ENCODE measurements at places on chromosomes 5 and 9. TPM values are rescaled to one million over a fixed set of nuclear protein-coding genes. Genes with fewer than 3 reads are reported as not detected.

Gene FBN2
- 0.84 TPM for total RNA-seq

Gene GFI1B
- not detected for total RNA-seq

DNA sequence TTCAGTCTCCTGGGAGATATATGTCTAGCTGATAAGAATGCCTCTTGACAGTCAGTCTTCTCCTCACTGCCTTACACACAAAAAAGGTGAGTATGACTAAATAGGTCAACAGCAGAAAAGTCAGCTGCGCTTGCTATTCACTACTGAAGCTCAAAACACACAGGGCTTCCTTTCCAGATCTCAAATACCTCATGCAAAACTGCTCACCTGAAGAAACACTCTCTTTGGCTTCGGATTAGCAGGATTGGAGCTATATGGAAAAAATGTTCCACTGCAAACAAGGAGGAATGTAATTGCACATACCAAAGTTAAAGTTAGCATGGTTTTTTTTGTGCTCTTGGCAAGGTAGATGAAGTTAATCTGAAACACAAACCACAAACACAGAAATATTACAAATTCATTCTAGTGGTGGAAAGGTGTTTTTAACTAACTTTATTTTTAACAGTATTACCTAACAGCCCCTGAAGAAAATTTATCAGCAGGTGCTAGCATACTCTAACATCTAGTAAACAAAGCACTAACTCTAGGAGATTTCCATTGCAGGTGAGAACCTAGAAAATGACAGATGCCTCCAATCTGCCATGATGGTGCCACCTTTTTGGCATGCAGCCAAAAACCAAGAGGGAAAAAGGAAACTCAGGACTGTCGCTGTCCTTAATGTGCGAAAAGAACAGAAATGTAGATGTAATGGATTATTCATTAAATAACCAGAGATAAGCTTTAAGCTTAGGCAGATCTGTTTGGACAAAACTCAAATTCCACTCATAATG, 31.8 kb downstream of the ERMP1 start:
- H3K4me1 ChIP-seq, result no peaks in the 10 kb centered on the region
- H3K27me3 ChIP-seq, result no peaks in the 10 kb centered on the region
- no peaks in the 10 kb centered on the region for H3K36me3 ChIP-seq
- H3K27ac ChIP-seq, result no peak overlapping the region
- no peak for DNase-seq
- no peak overlapping the region for H3K4me3 ChIP-seq

DNA sequence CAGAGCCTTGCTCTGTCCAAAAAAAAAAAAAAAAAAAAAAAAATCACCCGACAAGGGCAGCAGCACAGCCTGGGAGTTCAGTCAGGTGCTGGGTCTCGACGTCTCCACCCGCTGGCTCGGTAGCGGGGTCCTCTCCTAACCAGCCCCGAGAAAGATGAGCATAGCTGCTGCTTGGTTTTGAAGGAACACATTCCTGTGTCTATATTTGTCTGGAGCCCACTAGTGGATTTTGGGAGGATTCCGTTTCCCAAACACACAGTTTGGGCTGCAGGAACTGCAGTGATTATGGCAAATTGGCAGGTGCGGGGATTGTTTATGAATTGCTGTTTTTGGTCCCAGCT, 1.2 kb downstream of the OTULINL start:
- no peak for DNase-seq
- H3K27me3 ChIP-seq, result no peaks in the 10 kb centered on the region
- no peaks in the 10 kb centered on the region for H3K36me3 ChIP-seq
- no peak overlapping the region for H3K4me3 ChIP-seq
- peaks cover 13% of the 10 kb centered on the region for H3K4me1 ChIP-seq

DNA sequence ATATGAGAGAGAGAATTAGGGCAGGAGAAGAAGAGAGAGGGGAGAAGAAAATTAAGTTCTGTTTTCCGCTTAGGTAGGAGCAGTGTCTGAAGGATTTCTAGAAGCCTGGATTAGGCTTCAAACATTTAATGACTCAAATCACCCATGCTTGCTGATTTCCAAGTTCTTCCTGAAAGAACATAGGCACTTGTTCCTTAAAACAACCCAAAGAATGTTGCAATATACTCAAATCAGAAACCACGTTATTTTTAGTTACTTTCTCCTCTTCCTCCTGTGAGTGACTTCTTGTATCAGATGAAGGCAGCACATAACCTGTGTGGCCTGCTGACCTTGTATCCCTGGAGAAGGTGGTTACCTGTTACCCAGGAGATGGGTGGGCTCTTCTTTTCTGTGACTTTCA, 351.5 kb upstream of the KLF4 start:
- DNase-seq, result no peak
- no peak overlapping the region for H3K4me3 ChIP-seq
- H3K27me3 ChIP-seq, result no peaks in the 10 kb centered on the region
- H3K27ac ChIP-seq, result no peak overlapping the region

Gene SLCO6A1
- not detected for total RNA-seq

DNA sequence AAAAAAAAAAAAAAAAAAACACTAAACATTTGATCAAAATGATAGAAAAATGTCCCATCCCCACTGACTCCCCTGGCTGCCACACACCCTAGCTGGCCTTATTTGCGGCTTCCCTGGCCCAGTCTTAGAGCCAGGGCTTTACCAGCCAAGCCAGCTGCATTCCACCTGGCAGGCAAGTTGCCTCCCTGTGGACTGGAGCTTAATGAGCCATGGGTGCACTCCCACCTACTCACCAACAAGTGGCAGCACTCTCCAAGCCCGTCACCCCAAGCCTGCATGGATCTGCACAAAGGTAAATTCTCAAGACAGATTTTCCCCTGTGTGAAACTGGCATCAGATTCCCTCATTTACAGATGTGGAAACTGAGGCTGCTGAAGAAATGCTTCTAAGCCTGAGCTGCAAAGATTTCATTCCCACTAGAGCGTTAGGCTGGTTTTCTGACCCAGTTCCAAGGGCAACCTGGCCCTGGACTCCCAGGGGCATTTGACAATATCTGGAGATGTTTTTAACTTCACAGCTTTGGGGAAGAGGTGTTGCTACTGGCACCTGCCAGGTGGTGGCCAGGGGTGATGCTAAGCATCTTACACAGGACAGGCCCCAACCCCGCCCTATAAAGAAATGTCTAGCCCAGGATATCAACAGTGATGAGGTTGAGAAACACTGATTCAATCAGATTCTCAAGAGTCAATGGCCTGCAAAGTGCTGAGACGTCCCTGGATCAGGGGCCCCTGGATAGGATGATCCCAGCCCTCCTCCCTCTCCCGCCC, 21.9 kb upstream of the VDAC1 start:
- no peaks in the 10 kb centered on the region for H3K27me3 ChIP-seq
- H3K27ac ChIP-seq, result no peak overlapping the region
- no peaks in the 10 kb centered on the region for H3K4me1 ChIP-seq
- H3K4me3 ChIP-seq, result no peak overlapping the region

- DNase-seq, result no peak
- H3K27me3 ChIP-seq, result no peaks in the 10 kb centered on the region
- H3K36me3 ChIP-seq, result no peaks in the 10 kb centered on the region
- H3K4me3 ChIP-seq, result no peak overlapping the region
- H3K4me1 ChIP-seq, result no peaks in the 10 kb centered on the region
- no peak overlapping the region for H3K27ac ChIP-seq
These were observed 115.4 kb downstream of the ST8SIA4 start for GRCh38 chr5:100787648-100788047.

- no peak for DNase-seq
- no peak overlapping the region for H3K27ac ChIP-seq
- H3K4me3 ChIP-seq, result no peak overlapping the region
- H3K36me3 ChIP-seq, result peaks cover 8% of the 10 kb centered on the region
- H3K27me3 ChIP-seq, result no peaks in the 10 kb centered on the region
These were observed 10.1 kb upstream of the C1QTNF3 start for GRCh38 chr5:34053133-34053532.

DNA sequence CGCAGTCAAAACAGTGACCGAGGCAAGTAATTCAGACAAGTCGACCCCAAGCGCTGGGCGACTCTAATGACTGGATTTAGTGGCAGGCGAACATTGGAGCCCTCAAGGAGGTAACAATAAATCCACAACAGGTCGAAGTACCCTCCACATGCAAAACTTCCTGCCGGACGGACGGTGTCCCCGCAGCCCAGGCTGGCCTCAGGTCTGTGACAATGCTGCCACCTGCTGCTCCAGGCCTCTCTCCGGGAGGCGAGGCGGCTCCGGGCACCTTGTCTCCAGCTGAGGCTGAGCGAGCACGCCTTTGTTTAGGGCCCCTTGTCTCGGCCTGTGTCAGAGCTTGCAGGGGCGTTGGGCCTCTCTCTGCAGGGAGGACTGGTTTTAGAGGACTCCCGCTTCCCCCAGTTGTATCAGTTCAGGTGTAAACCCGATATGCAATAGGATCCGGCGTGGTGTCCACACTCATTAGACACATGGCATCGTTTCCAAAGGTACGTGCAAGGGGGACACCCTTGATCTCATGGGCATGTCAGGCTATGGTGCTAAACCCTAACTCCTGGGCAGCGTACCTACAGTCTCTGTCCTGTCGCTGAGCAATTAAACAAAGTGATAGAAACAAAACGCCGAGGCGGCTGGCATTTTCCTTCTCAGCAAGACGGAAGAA, 628.0 kb upstream of the ADAMTS16 start:
- no peak overlapping the region for H3K27ac ChIP-seq
- H3K4me3 ChIP-seq, result no peak overlapping the region
- no peaks in the 10 kb centered on the region for H3K4me1 ChIP-seq
- H3K27me3 ChIP-seq, result no peaks in the 10 kb centered on the region

DNA sequence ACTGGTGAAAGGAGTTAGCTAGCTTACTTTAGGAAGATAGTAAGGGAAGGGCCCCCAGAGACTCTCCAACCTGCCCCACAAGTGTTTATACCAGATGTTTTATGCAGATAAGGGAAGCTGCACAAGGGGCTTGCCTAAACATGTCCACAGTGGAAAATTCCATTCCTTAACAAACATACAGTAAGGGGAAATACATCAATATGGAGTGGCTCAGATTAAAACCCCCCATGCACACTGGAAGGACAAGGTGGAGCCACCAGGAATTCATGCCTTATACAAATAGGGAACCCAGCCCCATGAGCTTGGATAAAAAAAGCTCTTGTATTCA, 106.3 kb upstream of the GPBP1 start:
- no peak for DNase-seq
- H3K4me1 ChIP-seq, result no peaks in the 10 kb centered on the region
- H3K36me3 ChIP-seq, result no peaks in the 10 kb centered on the region
- H3K27ac ChIP-seq, result no peak overlapping the region
- H3K27me3 ChIP-seq, result no peaks in the 10 kb centered on the region

Gene ZNF367
- 18.1 TPM for total RNA-seq

Gene IRX1
- total RNA-seq, result not detected

- peak overlapping the region; percentile 75 for H3K27ac ChIP-seq
- no peak overlapping the region for H3K4me3 ChIP-seq
- peaks cover 28% of the 10 kb centered on the region for H3K4me1 ChIP-seq
- H3K27me3 ChIP-seq, result no peaks in the 10 kb centered on the region
These were observed 16.3 kb upstream of the SLC12A7 start for GRCh38 chr5:1127959-1128785.

DNA sequence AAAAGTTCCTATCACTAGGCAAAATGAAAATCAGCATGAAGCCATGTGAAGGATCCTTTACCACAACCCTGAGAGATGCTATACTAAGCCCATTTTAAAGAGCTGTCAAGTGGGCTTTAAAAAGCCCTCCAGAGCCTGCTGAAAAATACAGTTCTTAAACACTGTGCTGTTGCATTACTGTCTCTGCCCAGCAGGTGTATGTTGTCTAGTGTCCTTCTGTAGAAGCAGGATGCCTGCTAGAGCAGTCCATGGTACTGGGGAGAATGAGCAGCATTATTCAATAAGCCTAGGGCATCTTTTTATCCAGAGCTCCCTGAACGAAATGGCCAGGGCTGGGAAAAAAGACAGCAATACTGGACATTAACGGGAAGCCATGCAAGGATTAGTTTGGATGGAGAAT, 126.2 kb upstream of the PLCXD3 start:
- H3K27me3 ChIP-seq, result no peaks in the 10 kb centered on the region
- no peak overlapping the region for H3K27ac ChIP-seq
- no peak for DNase-seq
- no peaks in the 10 kb centered on the region for H3K36me3 ChIP-seq

- H3K4me3 ChIP-seq, result no peak overlapping the region
- peaks cover 68% of the 10 kb centered on the region for H3K36me3 ChIP-seq
- H3K27me3 ChIP-seq, result no peaks in the 10 kb centered on the region
- no peak for DNase-seq
These were observed 82.3 kb upstream of the EPB41L4B start for GRCh38 chr9:109403116-109403515.

GRCh38 chr9:2916382-2916985, 72.6 kb upstream of the PUM3 start:
- no peaks in the 10 kb centered on the region for H3K4me1 ChIP-seq
- no peak overlapping the region for H3K4me3 ChIP-seq
- H3K27ac ChIP-seq, result no peak overlapping the region
- no peaks in the 10 kb centered on the region for H3K36me3 ChIP-seq

Gene C5
- total RNA-seq, result 456 TPM

DNA sequence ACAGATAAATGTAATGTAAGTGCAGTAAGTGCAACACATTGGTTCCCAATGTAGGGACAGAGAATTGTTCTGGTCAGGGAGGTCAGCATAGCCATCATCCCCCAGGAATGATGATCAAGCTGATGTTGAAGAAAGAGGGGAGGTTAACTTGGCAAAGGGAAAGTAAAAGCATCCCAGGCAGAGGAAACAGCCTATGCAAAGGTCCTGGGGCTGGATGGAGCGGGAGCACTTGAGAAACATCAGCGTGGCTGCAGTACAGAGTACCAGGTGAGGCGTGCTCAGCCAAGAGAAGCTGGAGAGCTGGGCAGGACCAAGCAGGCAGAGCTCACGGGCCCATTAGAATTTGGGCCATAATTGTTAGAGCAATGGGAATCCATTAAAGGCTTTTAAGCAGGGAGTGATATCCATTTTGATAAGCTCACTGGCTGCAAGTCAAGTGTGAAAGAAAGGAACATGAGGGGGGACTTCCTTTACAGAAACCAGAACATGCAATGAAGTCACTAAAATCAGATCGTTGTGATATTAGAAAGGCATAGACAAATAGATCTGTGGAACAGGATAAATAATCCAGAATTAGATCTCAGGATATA, 50.1 kb upstream of the HAND1 start:
- H3K4me1 ChIP-seq, result no peaks in the 10 kb centered on the region
- no peak overlapping the region for H3K27ac ChIP-seq
- H3K27me3 ChIP-seq, result no peaks in the 10 kb centered on the region
- H3K4me3 ChIP-seq, result no peak overlapping the region
- no peak for DNase-seq

- peaks cover 2% of the 10 kb centered on the region for H3K27me3 ChIP-seq
- H3K27ac ChIP-seq, result no peak overlapping the region
- H3K36me3 ChIP-seq, result no peaks in the 10 kb centered on the region
- DNase-seq, result no peak
- no peaks in the 10 kb centered on the region for H3K4me1 ChIP-seq
- no peak overlapping the region for H3K4me3 ChIP-seq
These were observed 152.1 kb upstream of the SLC24A2 start for GRCh38 chr9:19940811-19941535.

Gene PRPF4
- total RNA-seq, result 11.6 TPM

Gene PAPPA
- 0.33 TPM for total RNA-seq

Gene CDX1
- total RNA-seq, result not detected

Gene CCL27
- not detected for total RNA-seq

Gene STC2
- 0.17 TPM for total RNA-seq

Data from liver (tissue), 10 donors.